ENCODE measurements at places on chromosomes 2 and 18.

GRCh38 chr2:119315241-119315925, 51.3 kb downstream of the C2orf76 start:
- DNase-seq = no peak

GRCh38 chr2:235116885-235117492, 165.2 kb downstream of the SH3BP4 start:
- no peak for DNase-seq

DNA sequence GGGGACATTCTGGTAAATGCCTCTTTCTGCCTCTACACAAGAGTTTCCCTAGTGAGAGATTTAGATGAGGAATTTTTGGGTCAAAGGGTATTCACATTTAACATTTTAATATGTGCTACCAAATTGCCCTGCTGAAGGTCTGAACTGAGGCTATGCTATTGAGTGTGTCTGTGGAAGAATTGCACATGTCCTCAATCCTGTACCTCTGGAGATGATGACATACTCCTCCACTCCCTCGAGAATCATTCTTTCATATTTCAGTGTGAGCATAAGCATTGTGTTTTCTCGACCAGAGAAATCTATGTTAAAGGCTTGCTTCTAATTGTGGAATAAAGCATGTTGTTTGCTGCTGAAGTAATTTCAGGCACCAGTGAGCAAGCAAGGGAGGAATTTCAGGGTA, 110.5 kb downstream of the TSN start:
- DNase-seq = no peak

- no peak for DNase-seq
These were observed 224.1 kb downstream of the MTX2 start for GRCh38 chr2:176493226-176493825.

GRCh38 chr2:188219541-188219940, 72.1 kb upstream of the GULP1 start:
- DNase-seq = no peak

Measured in stimulated activated CD8-positive, alpha-beta memory T cell treated with anti-CD3 and anti-CD28 coated beads, Interleukin-4, amount 100 ng/mL, for 1 hour (primary cell).